ENCODE measurements at places on chromosomes 4 and X.

- no peak for DNase-seq
Observed at GRCh38 chrX:19624739-19625138, 109.4 kb upstream of the MAP3K15 start.

- DNase-seq, result no peak
Observed at GRCh38 chrX:123432361-123433150, 248.5 kb downstream of the GRIA3 start.

GRCh38 chrX:115259238-115259875, 25.5 kb upstream of the LRCH2 start:
- DNase-seq, result no peak

DNA sequence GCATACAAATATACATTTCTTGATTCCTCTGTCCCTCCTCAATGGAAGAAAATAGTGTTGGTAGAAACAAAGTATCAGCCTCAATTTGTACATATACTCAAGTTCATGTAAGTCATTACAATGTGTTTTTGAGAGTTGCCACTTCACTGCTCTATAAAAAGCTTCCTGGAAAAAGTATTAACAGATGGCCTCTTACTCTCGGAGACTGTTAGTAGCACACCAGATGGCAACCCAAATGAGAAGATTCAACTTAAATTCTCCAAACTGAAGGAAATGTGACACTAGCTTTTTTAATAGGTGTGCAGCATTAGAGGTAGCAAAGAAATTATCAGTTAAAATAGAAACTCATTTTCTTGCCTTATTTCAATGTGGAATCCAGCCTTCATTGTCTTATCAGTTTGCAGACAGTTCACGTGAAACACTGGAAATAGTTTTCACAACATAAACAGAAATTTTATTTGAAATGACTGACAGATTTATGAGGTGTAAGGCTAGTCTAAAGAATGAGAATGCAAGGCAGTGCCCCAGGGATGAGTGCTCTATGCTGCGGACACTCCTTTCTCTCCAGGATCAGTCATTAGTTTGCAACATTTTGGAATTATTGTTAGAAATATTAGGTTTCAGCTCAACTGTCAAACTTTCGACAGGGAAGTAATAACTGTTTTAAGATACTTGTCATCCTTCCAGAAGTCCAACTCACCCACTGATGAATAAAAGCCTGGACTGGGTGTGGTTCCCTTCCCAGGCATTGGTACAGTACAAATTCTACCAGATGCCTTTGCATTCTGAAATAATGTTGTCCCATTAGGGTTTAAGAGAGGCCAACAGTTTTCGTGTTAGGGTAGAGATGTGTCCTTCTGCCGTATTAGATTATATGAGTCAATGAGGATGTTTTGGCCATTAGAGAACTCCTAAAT, 50.9 kb downstream of the IDS start:
- no peak for DNase-seq

DNA sequence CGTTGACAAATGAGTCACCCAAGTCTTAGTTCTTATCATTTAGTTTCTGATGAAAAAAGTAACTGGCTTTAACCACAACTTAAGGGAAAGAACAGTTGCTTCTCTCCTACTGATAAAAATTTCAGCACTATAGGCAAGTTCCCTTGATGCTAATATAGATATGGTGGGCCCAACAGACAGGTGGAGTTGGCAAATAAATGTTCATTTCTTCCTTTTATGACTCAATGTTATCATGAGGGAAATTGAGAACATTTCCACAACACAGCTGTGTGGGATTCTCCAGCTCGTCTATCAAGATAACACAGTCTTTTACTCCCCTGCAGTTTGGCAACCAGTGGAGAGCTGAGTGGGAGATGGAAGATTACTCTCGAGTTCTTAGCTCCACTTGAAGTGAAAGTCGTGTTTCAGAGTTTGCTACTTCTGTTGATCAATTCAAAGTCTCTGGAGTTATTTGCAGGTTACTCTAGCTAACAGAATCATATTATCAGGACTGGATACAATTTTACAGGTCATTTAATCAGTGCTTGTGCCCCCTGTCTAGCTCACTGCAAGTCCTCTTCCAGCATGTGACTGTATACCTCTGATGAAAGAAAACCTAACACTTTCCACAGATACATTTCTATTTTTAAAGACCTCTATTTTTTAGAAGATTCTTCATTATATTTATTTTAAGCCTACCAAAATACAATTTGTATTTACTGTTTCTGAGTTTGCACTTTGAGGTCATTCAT, 270.6 kb upstream of the GK2 start:
- no peak for DNase-seq

- DNase-seq, result peak; percentile 14
Observed at GRCh38 chr4:7418131-7418943, 16.4 kb downstream of the PSAPL1 start.

DNA sequence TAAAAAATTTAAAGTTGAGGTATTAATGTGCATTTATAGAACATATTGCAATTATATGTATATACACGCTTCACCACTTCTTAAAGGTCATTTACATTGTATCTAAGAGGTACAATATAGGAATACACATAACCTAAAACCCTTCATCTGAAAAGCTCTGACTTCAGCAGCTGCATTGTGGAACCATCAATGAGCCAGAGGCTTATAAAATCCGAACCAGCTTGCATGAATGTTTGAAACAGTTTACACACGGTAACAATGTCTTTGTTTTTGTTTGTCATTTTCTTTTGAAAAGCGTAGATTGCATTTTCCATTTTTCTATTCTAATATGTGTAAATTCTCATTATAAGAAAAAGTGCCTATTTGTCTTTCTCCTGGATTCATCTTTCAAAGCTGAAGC, 221.6 kb downstream of the DCLK2 start:
- no peak for DNase-seq

GRCh38 chrX:74534569-74535038, 79.8 kb downstream of the RLIM start:
- no peak for DNase-seq

GRCh38 chr4:115437739-115438138, 324.3 kb upstream of the NDST4 start:
- DNase-seq, result no peak

GRCh38 chr4:183601381-183601780, 57.6 kb downstream of the RWDD4 start:
- DNase-seq, result no peak

- DNase-seq, result no peak
Observed at GRCh38 chr4:186651181-186651603, 72.5 kb downstream of the FAT1 start.

GRCh38 chr4:108433832-108434231, 186.5 kb upstream of the RPL34 start:
- no peak for DNase-seq
